ENCODE measurements at places on chromosomes 2 and 18.

DNA sequence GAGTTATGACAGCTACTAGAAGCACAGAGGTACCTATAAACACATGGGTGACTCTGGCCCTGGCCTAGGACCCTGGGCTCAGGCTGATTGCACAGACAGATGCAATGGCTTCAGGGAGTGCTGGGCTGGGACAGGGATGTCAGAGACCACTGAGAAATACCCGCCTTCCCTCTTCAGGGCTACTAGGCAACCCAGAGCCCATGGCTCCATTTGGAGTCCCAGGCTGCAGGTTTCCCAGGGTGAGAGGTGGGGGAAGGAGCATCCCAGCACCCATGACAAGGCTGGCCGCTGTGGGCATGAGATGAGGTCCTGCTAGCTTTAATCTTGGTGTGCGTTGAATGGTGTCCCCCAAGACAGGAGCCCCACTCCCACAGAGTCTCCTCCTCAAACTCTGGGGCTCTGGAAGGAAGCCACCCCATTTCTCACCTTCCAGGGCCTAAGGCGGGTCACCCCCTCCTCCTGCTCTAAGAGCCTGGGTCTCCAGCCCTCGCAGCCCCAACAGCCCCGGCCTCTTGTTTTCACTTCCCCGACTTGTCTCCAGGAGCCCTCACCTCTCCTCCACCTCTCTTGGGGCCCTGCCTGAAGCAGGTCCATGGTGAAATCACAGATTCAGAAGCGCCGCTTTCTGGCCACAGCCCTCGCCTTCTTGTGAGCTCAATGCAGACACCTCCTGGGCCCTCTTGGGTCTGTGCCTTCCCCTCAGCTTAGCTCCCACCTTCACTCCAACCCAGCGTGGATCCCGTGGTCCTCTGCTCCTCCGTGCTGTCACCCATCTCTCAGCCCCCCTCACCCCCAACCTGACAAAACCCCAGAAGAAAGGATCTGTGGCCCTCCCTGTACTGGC lies 41.4 kb downstream of the EMX1 start:
- no peak for DNase-seq

DNA sequence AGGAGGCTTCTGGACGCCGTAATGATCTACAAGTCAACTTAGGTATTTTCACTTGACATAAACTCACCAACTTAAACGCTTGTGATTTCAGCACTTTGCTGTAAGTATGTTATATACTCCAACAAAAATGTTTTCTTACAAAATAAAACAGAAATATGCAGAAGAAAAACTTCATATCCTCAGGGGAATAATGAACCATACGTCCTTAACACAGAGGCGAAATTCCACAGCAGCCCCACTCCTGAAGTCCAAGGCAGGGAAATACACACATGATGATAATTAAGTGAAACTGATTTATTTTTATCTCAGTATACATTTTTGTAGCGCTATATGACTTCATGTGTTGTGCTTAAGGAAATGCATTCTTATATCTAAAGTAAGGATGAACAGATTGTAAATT lies 335.4 kb upstream of the VWC2L start:
- no peak for DNase-seq

DNA sequence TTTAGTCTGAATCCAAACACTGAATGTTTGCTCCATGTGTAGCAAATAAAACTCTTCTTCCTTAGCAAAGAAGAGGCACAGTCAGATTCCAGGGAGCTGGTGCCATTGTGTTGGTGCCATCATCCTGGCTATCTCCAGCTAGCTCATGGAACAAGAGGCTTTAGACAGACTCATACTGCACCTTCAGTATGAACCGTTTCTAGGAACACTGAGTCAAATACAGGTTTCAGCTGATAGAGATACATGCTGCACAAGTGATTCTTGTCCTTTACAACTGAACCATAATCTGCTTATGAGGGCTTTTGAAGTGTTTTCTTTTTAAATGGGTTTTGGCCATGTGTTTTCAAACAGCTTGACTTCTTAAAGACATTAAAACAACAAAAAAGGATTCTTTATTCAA lies 57.9 kb downstream of the DYNC1I2 start:
- DNase-seq: no peak

DNA sequence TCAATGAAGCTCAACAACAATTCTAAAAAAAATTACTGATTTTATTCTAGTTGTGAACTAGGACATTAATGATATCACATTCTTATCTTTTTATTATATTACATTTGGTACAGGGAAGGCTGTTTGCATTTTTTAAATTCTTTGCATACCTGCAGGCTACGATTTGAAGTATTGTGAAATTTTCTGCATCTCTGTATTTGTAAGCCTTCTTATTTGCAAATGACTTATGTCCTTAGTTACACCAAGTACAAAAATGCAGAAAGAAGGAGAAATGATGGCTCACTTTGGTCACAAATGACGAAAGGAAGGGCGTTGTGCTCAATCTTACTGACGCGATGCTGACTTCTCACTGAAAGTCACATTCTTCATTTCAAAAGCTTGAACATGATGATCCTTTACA lies 227.5 kb upstream of the SOX11 start:
- DNase-seq: no peak

GRCh38 chr2:200796561-200796960 lies 15.1 kb upstream of the BZW1 start:
- DNase-seq: no peak

DNA sequence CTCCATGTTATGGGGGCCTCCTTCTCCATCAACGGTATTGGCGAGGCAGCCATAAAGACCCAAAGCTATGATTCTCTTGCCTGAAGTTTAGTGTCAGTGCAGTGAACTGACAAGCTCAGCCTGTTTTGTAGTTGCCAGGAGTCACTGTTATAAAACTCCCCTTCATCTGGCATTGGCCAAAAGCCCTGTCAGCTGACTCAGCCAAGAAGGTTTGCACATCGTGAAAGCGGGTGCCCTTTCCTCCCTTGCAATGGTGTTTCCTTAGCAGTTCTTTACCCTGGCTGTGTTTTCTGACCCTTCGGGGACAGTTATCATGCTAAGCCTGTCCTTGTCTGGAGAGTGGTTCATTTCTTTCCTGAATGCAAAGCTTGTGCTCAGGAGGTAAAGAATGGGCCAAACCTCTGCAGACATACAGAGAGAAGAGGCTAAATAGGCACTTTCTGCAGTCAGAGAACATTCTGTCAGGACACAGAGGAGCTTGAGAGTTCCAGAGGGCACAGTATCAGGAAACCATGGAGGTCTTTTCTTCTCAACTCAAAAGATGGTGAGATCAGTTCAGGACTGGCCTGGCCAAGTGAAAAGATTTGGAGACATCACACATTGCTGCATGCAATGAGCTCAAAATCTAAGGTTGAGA lies 414.2 kb downstream of the ZNF521 start:
- no peak for DNase-seq

DNA sequence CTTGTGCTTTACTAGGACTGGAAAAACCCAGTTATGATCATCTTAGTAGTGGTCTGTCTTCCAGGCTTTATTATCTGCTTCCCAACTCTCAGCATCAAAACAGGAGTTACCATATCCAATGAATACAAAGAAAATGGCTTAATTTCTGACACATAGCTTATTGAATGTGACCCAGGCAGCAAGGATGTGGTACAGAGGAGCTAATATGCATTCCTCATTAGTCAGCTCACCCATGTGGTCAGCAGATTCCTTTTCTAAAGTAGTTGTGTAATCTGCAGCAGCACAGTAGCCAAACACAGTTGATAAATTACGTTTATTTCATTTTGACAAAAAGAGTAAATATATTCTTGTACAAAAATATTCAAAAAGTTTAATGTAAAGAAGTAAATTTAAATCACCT lies 43.6 kb downstream of the TSPYL6 start:
- no peak for DNase-seq

DNA sequence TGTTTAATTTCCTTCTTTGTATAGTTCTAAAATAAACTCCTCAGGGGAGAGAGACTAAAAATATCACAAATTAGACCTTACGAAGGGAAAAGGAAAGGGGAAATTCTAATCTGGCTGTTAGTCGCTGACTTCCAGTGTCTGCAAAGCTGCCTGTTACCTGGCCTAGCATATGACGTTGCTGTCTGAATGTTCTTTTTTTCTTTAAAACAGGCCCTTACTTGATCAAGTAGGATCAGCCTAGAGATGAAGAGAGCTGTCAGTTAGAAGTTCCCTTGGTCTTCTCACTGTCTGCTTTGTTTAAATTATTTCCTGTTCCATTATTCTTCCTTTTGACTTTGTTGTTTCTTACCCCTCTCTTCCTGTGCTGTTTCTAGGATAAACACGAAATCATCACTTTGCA lies 11.2 kb downstream of the NCK2 start:
- DNase-seq: no peak

DNA sequence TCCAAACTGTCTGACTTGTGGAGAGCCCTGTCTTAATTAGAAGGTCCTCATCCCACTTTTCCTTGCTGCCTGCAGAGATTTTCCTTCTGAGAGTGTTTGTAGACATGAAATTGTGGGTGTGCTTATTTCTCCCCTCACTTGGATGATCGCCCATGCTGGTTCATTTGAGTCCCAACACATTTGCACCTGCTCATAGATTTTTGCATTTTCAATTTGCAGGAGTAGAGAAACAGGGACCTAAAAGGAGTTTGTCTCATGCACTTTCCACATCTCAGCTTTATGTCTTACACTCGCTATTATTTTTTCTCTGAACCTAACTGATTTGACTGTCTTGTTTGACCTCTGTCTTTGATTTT lies 33.2 kb upstream of the FHL2 start:
- no peak for DNase-seq

DNA sequence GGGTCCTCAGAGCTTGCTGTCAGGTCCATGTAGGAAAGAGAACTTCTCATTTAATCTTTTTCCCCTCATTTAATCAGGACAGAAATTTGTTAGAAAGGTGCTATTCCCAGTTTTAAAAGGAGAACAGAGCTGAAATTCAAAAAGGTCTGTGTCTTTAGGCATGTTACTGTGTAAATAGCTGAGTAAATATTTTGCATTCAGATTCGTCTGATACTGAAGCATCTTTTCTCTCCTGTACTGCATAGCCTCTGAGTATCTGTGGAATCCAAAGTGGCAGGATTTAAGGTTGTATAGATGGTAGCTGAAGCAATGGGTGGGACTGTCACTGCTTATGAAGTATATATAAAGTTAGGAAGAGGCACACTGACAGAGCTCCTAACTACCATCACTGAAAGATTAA lies 9.0 kb downstream of the PTPN4 start:
- no peak for DNase-seq

DNA sequence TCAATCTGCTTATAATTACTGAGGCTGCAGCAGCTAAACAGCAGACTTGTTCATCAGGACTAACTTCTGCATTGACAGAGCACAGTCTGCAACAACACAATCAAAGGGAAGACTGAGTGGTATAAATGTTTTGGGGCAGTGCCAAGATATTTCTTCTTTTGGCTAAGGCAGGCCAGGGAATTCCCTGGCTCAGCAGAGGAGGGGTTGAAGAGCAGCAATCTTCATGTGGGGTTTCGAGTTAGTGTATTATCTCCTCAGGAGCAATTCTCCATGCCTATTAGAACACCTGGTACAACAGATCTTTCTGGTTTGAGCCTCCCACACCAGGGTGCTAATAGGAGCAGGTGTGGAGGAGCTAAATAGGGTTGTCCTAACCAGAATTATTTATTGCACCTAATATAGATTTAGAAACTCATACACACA lies 103.0 kb upstream of the STK17B start:
- DNase-seq: no peak

DNA sequence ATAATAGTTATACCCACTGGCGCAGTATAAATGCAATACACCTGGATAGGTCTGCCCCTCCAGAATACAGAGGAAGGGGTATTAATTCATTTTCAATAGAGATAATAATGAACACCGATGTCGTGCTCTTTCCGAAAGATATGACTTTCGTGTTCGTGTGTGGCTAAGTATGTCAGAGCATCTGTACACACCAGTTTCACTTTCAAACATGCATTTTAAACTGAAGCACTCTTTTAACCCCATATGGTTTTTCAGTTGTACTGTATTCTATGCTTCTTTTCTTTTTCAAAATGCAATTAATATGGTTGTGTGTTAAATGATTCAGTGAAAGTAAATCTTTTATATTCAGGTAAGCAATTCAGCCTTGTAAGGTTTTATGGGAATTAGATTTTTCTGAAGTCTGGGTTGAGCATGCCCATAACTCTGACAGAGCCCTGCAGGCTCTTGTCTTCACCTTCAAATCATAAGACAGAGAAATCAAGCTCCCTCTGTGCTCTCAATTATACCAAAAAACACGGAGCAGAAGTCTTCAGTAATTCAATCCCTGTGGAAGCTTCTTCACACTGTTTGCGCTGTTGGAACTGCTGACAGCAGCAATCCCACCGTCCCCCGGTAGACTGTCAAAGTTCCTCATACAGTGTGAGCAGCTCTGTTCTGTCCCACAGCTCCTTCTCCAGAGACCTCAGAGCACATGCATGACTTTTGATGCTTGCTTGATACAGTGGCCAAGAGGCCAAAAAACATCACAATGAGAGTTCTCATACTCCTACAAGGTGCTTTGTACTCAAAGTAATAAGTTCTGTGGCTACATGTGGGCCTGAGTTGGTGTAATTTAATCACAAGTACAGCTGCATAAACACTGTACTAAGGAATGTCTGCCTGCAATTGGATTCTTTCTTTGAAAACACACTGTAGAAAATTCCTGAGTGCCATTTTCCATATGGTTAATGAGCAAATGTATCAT lies 186.8 kb downstream of the ZNF521 start:
- DNase-seq: no peak

DNA sequence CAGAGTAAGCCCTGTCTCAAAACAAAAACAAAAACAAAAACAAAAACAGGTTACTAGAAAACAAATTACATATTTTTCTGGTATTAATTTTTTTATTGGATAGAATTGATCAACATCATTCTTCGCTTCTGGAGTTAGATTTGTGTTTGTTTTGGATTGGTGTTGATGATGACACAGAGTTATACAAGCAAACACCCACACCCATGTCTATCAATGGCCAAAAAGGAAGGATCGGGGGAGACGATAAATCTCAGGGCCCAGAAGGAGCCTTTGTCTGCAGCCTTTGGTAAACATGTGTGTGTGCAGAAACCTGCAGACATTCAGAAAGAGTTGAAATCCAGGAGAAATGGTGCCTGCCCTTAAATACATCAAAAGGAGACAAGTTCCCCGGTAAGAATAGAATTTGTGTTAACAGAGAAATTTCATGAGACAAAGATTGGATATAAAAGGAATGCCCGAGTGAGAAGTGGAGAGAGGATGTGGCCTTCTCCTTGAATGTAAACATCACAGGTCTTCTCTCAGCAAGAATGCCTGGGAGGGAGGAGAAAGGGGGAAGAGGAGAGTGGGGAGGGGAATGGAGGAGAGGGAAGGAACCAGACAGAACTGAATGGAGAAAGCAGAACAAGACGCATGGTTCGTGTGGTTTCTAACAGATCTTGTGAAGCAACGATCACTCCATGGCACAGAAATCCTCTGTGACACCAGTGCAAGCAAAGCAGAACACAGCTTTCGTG lies 40.4 kb upstream of the TMEM178A start:
- no peak for DNase-seq

All from coronary artery (tissue), 2 donors.